Colonic mucosa (tissue), 4 donors: ENCODE measurements at places on chromosomes 2 and 18. TPM values are rescaled to one million over a fixed set of nuclear protein-coding genes. Genes with fewer than 3 reads are reported as not detected.

GRCh38 chr2:88258208-88258607 lies 88.1 kb downstream of the THNSL2 start:
- no peak for DNase-seq

DNA sequence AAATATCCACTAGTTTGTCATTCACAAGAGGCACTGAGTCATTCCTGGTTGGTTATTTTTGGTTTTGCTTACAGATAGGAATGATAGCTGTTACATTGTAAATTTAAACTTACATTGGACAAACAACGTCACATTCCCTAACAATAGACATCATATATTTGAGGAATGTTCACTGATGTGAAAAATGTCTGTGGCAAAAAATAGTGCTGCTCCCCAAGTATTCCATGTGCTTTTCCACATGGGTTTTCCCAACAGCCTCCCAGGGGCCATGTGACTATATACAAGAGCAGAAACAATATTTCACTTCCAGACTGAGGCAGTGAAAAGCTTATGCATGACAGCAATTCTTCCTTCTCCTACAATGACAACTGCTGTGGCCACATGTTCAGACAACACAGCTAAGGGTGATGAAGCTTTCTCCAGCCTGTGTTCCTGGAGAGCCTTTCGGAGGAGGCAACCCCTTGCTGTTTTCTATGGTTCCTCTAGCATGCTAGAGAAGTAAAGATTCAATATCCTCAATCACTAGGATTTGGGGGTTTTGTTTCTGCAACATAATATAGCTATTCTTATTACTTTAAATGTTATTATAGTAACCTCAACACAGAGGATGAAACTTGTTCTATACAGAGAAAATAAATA lies 202.7 kb downstream of the PTH2R start:
- no peak for DNase-seq

DNA sequence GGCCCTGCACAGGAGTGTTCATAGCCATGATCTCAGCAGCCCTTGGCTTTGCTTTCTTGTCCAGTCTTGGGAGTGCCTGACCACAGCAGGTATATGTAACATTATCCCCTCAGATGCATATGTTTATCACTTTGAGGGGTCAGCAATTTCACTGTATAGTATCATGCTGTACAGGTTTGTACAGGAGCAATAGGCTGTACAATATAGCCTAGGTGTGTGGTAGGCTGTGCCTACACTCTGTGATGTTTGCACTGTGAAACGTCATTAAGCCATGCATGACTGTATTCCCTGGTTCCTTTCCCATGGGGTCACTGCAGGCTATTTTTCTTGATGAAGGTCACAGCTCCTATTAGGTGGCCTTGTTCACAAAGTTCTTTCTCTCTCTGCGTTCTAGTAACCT lies 4.7 kb upstream of the IL36G start:
- DNase-seq = no peak

DNA sequence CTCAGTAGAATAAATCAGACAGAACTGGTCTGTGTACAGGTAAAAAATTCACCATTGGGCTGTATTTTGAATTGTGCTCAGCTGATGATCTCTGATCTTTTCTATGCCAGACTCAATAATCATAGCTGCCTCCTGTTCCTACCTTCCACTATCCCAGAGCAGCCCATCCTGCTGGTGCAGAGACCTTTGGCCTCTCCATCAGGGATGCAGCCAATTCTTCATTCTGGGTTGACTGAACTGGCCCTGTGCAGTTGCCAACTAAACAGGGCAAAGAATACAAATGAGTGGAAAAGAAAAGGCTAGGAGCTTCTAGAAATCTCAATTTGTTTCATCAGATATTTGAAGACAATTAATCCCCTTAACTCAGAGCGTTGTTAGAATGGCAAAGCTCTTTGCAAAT lies 1781.3 kb upstream of the CELF4 start:
- DNase-seq = no peak

GRCh38 chr2:186460465-186460864 lies 25.6 kb upstream of the ZC3H15 start:
- no peak for DNase-seq

DNA sequence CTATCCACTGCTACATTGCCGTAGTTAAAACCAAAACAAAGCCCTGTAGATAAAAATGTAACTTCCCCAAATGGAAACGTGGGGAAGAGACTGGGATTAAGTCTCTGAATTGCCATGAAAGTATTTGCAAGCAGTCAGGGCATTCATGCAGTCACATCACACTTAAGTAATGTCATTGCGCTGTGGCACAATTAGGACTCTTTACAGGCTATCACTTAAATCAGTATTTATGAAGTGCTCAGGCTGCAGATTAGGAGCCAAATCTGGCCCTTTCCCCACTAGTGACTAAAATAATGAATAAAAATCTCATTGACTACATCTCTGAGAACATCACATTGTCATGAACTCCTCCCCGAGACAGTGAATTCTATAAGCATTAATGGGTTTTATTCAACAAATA lies 300.9 kb downstream of the ICOS start:
- DNase-seq = no peak

DNA sequence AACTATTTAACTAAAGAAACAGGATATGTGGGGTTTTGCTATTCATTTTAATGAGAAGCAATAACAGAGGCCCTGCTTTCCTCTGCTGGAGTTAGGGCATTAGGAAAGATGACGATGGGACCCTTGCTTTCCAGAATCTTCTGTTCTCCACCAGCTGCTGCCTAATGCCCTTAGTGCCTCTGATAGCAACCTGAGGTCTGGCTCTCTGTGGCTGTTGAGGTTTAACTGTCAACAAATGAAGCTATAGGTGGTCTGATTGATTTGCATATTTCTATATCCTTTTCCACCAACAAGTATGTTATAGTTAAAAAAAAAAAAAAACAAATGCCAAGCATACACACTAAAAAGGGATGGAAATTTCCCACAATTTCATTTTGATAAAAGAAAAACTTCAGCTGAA lies 115.1 kb upstream of the NCK2 start:
- DNase-seq = no peak

- DNase-seq = no peak
Measured at GRCh38 chr2:73931531-73932500, 5.1 kb downstream of the DGUOK start.

GRCh38 chr2:235223011-235223410 lies 270.8 kb upstream of the AGAP1 start:
- DNase-seq = no peak

DNA sequence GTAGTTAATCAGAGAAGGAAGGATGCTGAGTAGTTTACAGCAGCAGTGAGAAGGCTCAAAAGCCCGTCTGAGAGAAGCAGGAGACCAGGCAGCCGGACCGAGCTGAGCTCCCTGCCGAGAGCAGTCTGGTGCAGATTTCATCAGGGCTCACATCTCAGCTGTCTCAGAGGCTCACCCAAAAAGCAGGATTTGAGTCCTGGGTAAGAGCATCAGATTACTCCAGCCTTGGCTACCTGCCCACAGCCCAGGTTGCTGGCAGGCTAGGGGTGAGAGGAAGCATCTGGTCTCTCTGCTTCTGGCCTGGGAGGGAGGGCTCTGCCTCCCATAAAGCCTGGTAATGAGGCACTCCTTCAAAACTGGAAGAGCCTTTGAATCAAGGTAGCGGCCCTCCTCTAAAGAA lies 140.5 kb downstream of the ST6GAL2 start:
- no peak for DNase-seq

- DNase-seq = no peak
Measured at GRCh38 chr2:132752421-132753206, 82.6 kb upstream of the LYPD1 start.

DNA sequence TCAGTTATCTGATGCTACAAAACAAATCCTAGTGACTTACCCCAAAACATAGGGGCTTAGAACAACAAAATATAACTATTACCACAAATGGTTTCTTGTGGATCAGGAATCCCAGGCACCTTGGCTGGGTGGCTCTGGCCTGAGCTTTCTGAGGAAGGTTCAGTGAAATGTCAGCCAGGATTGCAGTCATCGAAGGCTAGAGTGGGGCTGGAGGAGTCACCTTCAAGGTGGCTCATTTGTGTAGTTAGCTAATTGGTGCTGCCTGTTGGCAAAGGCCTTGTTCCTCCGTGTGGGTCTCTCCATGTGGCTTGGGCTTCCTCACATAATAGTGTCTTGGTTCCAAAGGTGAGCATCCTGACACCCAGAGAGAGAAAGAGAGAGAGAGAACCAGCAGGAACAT lies 57.4 kb downstream of the COPS8 start:
- DNase-seq = no peak

GRCh38 chr2:199646439-199646838 lies 188.7 kb upstream of the SATB2 start:
- DNase-seq = no peak

Gene ACTG2
- total RNA-seq = 1,198 TPM

Gene TNFRSF11A
- total RNA-seq = 86.6 TPM

Gene LRP2
- total RNA-seq = 0.05 TPM

Gene RGPD8
- 8.6 TPM for total RNA-seq

Gene RBMS1
- 6.3 TPM for total RNA-seq

Gene CTNNA2
- 0.17 TPM for total RNA-seq

Gene MAP2
- 1.4 TPM for total RNA-seq

Gene SERPINB12
- not detected for total RNA-seq

Gene PARD6G
- 1.2 TPM for total RNA-seq

Gene REG1B
- 10.2 TPM for total RNA-seq

Gene CEBPZ
- 43.6 TPM for total RNA-seq

Gene PRKAG3
- not detected for total RNA-seq

Gene GRHL1
- total RNA-seq = 1.6 TPM

Gene UGT1A4
- 1.8 TPM for total RNA-seq

Gene C2orf66
- total RNA-seq = not detected

Gene COL4A4
- total RNA-seq = 0.40 TPM

Gene ESPNL
- 0.08 TPM for total RNA-seq
